IMR-90 (cell line): ENCODE measurements at places on chromosomes 11 and 22. TPM values are rescaled to one million over a fixed set of nuclear protein-coding genes. Genes with fewer than 3 reads are reported as not detected.

Gene CRYBA4
- polyA plus RNA-seq, result not detected in 2 replicates

Gene FGF4
- not detected in 2 replicates for polyA plus RNA-seq

Gene TIMP3
- 173 and 179 TPM in 2 replicates for polyA plus RNA-seq

- DNase-seq, result no peak
These were observed 15.5 kb upstream of the LMO2 start for GRCh38 chr11:33907421-33907820.

- DNase-seq, result no peak
These were observed 38.6 kb upstream of the SC5D start for GRCh38 chr11:121253951-121254350.

- DNase-seq, result no peak
These were observed 127.1 kb downstream of the EHF start for GRCh38 chr11:34748036-34748435.
